Stimulated activated CD4-positive, alpha-beta T cell treated with anti-CD3 and anti-CD28 coated beads, Interleukin-1b, Interleukin-23, amount 100 ng/mL, for 1 hour (primary cell): ENCODE measurements at places on chromosomes 3 and 15.

- no peak for DNase-seq
These were observed 45.8 kb downstream of the MITF start for GRCh38 chr3:69784954-69785514.

- no peak for DNase-seq
These were observed 36.7 kb downstream of the HMCES start for GRCh38 chr3:129315223-129315997.

- no peak for DNase-seq
These were observed 435 bp downstream of the RAB27A start for GRCh38 chr15:55289011-55289745.

DNA sequence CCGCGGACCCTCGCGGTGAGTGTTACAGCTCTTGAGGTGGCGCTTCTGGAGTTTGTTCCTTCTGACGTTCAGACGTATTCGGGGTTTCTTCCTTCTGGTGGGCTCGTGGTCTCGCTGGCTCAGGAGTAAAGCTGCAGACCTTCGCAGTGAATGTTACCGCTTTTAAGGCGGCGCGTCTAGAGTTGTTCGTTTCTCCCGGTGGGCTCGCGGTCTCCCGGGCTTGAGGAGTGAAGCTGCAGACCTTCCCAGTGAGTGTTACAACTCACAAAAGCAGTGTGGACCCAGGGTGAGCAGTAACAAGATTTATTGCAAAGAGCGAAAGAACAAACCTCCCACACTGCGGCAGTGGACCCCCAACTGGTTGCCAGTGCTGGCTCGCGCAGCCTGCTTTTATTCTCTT is 177.1 kb downstream of the UACA start:
- no peak for DNase-seq

DNA sequence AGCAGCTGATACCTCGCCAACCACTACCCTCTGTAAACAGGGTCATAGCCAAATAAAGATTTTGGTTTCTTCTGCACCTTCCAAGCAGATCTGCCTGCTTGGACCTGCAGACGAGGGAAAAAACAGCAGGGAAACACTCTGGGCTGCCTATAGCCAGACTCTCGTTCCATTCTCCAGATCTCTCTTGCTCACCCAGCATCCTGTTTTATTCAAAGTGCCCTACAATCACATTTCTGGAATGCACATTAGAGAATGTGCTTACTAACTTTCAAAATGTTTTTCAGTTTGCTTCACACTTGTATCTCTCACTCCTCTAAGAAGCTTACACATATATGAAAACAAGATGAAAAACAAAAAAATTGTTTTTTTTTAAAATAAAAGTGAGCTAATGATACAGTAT is 71.4 kb downstream of the MLH1 start:
- DNase-seq = no peak

DNA sequence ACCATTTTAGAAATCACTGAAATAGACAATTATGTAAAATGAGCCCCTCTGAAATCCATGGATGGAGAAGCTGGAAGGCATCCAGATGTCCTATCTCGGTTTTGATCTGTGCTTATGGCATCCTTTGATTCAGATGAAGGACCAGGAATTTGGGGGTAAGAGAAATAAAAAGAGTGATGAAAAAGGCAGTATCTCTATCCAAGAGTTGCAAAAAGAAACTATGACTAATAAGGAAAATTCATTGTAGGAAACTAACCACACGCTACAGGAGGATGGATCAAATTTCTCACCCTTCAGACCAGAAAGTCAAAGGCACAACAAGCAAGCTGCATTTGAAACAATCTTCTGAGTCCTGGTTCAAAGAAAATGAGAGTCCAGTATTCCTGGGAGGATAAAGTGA is 34.8 kb downstream of the SRGAP3 start:
- DNase-seq = no peak

DNA sequence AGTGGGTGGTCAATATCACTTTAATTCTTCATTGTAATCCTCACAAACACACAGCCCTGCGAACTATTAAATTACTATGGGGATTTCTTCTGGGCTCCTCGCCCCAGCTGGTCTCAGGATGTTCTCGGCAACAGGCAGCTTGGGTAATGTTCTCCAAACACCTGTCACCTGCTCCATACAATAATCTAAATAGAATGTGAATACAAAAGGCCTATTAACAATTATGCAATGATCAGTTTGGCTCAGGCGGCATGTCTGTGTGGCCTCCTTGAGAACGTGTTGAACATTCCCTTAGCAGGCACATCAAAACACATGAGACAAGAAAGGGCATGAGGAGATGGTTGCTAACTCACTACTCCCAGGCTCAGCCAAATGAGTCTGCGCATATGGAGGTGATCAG is 158.6 kb upstream of the KBTBD8 start:
- DNase-seq = no peak

DNA sequence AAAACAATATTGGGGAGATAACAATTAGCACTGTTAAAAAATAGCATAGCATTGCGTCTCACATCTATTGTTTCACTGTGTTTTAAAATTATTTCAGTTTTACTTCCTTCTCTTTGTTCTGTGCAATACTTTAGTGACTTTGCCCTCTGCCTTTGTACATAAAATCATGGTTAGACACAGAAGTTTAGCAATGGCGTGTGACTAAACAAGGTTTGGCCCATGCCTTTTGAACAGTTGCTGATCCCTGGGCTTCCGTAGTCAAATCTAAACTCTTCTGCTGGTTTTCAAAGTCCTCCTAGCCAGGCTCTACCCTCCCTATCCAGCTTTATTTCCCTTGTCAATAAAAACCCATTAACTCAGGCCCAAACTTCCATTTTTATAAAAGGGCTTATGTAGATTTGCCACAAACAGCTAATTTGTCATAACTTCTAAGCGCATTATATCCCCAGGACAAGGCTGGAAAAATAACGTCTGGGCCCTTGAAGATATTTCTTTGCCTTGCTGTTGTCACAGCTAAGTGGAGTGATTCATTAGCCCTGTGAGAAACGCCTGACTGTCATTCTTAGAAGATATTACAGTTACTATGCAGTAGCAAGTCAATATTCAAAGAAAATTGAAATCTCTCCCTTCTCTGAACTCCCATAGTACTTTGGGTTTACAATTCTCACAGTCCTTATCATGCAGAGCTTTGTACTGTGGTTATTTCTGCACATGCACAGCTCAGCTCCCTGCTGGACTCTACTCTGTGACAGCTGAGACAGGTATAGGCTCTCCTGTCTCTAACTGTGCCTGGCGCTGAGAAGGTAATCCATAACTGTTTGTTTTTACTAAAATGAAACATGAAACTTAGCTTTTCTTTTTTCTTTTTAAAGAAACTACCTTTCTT is 123.4 kb upstream of the SLC24A5 start:
- DNase-seq = no peak

DNA sequence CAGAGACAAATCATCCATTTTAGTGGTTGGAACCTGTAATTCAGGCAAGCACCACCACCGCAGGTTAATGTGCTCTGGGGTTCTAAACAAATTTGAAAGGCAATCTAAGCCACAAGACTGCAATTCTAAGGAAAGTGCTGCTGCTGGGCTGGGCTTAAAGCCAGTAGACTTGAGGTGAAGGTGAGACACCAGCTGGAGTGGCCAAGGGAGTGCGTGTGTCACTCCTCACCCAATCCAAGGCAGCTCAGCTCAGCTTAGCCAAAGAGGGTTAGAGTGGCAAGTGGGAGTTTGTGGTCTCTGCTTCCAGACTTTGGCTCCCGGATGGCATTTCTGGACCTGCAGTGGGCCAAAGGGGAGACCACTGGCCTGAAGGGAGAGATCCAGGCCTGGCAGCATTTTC is 1655.6 kb downstream of the SI start:
- DNase-seq = no peak

GRCh38 chr3:32483772-32484171 is 18.9 kb downstream of the CMTM6 start:
- no peak for DNase-seq

GRCh38 chr3:9864200-9864927 is 15.7 kb downstream of the CIDEC start:
- no peak for DNase-seq

DNA sequence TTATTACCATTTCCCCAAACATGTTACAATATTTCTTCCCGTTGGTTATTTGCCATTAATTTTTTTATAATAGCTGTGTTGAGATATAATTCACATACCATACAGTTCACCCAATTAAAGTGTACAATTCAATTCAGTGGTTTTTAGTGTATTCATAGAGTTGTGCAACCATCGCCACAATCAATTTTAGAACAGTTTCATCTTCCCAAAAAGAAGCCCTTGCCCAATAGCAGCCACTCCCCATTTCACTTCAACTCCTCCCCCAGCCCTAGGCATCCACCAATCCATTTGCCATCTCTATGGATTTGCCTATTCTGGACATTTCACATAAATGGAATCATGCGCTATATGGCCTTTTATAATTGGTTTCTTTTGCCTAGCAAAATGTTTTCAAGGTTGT is 225.1 kb downstream of the EPHB1 start:
- no peak for DNase-seq

DNA sequence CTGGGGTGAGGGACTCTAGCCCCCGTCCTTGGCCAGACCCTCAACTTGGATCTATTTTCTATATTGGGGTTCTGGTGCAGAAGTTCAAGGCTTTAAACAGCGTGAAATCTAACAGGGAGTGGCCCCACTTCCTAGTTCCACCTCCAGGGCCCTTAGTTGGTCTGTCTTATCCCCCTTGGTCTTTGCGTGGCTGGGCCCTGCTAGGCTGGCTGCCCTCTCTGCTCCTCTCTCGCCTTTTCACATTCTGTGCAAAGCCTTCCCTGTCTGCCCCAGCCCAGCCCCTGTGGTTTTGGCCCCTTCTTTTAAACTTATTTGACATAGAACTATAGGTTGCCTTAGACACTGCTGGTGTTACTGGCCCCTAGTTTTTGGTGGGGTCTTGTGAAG is 5.6 kb downstream of the PPCDC start:
- no peak for DNase-seq

DNA sequence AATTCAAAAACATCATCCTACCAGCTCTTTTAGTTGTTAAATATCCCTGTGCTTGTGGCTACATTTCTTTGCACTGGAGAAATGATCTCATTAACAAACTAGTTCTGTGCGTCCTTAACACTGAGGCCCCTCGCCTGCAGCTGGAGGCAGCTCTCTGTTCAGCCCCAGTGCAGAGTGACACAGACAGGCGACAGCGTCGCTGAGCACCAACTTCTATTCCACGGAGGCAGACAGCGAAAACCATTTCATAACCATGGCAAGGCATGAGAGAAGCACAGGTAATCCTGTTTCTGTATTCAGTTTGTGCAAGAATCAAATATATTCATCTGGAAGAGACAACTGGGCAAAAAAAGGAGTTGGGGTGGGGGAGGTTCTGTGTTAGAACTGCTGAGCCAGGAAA is 530.7 kb downstream of the ZIC1 start:
- no peak for DNase-seq

- no peak for DNase-seq
These were observed 22.1 kb downstream of the MSL2 start for GRCh38 chr3:136173939-136174490.

DNA sequence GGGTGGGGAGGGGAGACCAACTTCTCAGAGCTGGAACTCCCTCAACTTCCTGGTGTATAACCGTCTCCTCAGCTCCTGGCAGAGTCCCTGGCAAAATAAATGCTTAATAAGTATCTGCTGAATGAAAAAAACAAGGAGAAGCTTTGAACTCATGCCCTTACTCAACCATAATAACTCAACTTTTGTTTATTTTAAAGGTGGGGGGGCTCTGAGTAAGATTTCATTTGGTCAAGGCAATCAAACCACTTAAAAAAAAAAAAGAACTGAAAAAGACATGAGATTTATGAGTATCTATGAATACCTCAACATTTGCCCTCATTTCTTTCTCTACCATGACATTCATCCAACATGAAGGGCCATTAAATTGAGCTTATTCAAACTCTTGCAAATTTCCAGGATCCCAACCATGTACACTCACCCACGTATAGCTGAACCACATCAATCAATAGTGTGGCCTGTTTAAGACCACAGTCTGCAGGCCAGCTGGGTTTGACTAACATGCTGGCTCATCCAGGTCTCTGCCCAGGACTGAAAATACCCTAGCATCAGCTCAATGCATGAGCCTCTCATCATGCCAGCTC is 157.9 kb downstream of the FOXP1 start:
- no peak for DNase-seq

DNA sequence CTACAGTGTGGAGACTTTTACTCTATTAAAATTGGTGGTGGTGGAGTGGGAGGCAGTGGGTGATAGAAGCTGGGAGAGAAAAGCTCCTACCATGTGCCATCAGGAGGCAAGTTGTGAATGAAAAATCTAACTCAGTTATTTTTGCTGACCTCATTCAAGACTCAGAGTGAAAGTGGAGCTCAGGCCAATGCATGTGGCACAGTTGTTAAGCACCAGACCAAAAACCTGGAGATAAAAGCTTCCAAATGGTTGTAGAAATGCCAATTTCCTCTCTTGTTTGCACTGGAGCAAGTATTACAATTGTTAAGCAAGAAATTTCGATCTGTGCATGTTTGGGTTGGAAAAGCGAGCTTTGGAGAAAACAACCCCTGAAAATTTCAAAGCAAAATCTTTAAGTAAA is 81.5 kb upstream of the PRICKLE2 start:
- DNase-seq = no peak

DNA sequence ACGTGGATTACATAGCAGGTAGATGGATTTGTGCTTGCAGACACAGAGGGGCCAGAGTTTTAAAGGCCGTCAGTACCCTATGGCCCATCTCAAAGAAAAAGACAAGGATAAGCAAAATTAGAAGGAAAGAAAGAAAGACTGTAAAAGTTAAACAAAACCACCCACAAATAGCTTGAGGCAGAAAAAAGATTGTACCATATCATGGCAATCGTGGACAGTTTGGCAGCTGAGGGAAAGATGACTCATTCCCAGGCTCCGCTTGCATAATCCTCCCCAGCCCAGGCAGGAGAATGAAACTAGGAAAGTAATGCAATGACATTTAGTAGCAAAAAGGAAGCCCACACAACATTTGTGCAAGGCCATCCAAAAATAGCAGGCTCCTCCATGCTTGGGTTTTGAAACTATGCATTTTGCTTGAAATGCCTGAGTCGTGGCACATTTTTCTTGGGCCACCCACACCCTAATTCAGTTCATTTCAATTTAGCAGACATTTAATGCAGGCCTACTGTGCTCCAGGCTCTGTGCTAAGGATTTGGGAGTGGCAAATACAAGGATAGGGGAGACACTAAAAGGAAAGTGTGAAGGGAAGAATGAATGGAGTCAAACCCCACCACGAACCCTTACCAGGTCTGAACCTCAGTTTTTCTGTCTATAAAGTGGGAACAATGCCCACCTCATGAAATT is 40.9 kb upstream of the SMAD3 start:
- DNase-seq = no peak

- no peak for DNase-seq
These were observed 451.5 kb upstream of the PPP2R3A start for GRCh38 chr3:135514060-135514448.

- no peak for DNase-seq
These were observed 37.8 kb upstream of the BCL6 start for GRCh38 chr3:187783098-187783497.

- no peak for DNase-seq
These were observed 201.3 kb downstream of the ABHD5 start for GRCh38 chr3:43892061-43892460.

- no peak for DNase-seq
These were observed 101.4 kb upstream of the SOX2 start for GRCh38 chr3:181610083-181610972.

DNA sequence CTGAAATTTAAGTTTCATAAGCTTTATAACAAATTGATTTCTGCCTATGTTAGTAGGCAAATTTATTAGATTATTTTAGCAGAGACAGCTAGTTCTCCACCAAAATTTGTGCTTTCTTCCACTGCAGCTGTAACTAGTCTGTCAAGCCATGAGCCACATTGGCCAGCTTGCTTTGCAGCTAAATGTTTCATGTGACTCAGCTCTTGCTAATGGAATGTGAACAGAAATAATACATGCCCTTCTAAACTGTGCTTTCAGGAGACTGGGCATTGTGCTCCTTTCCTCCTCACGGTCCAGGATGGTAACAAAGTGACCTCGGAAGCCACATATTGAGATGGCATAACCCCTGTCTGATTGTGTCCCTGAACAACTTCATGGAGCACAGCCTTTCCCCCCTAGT is 51.3 kb upstream of the KPNA4 start:
- no peak for DNase-seq
